ENCODE measurements at places on chromosomes 5 and 9. TPM values are rescaled to one million over a fixed set of nuclear protein-coding genes. Genes with fewer than 3 reads are reported as not detected.
A peak's percentile ranks its signal among the peaks of the same experiment; 100 is the strongest.

Gene NAIP
- total RNA-seq: 34.6 TPM

Gene SQSTM1
- total RNA-seq: 322 TPM

- no peaks in the 10 kb centered on the region for H3K4me1 ChIP-seq
- no peaks in the 10 kb centered on the region for H3K36me3 ChIP-seq
- H3K27ac ChIP-seq: no peak overlapping the region
- no peak for DNase-seq
These were observed 245.5 kb downstream of the SMARCA2 start for GRCh38 chr9:2260417-2261306.

DNA sequence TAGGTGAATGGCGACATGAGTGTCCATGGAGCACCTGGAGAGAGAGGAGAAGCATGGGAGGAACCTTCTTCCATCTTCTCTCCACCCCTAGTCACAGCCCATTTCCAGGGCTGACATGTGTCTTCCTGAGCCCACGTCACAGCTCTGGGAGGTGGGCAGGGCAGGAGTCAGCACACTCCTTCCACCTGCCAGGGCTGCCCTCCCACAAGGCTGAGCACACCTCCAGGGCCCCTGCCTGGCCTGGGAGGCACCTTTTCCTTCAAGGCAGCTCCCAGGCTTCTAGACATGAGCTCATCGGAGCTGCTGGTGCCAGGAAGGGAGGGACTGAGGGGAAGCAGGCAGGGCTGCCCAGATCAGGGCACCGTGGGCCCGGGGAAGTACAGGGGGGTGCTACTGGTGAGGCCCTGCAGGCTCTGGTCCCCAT is 13.6 kb upstream of the SYNPO start:
- no peaks in the 10 kb centered on the region for H3K27me3 ChIP-seq
- H3K4me3 ChIP-seq: no peak overlapping the region
- no peak for DNase-seq
- no peak overlapping the region for H3K27ac ChIP-seq
- no peaks in the 10 kb centered on the region for H3K36me3 ChIP-seq

DNA sequence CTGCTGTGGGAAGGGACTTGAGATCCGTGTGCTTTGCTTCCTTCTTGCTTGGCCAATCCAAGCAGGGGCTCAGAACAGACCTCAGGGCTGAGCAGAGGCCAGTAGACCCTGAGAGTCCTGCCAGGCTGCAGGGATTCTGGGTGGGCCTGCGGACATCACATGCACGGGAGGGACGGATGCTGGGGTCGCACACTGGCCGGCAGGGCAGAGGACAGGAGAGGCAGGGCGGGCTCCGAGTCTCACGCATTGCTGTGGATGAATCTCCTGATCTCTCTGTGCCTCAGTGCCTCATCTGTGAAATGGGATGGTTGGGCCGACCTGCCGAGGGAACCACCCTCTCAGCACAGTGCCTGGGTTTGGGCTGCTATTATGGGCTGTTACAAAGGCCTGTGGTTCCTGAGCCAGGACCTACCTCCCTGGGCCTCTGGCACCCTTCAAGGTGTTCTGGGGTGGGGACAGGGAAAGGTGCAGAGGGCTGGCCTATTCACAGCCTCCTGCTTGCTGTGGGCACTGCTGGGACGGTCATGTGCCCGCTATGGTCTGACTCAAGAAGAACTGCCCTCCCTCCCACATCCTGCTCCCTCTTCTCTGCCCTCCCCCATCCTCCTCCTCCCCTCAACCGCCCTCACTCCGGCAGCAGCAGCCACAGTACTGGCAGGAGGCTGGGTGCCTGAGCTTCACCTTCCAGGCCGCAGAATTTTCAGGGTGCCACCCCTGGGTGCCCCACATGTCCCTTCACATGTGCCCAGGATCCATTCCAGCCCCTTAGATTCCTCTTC is 43.3 kb downstream of the NCS1 start:
- no peak overlapping the region for H3K27ac ChIP-seq
- no peaks in the 10 kb centered on the region for H3K4me1 ChIP-seq
- no peak for DNase-seq

GRCh38 chr9:111276431-111277128 is 53.4 kb downstream of the OR2K2 start:
- H3K36me3 ChIP-seq: no peaks in the 10 kb centered on the region
- no peak for DNase-seq
- H3K27me3 ChIP-seq: no peaks in the 10 kb centered on the region
- H3K4me1 ChIP-seq: no peaks in the 10 kb centered on the region
- no peak overlapping the region for H3K27ac ChIP-seq

- no peak for DNase-seq
- H3K27ac ChIP-seq: no peak overlapping the region
- H3K36me3 ChIP-seq: no peaks in the 10 kb centered on the region
- no peaks in the 10 kb centered on the region for H3K4me1 ChIP-seq
- H3K27me3 ChIP-seq: no peaks in the 10 kb centered on the region
These were observed 298.0 kb upstream of the PTPRD start for GRCh38 chr9:10910779-10911178.

GRCh38 chr9:126956917-126957686 is 42.5 kb downstream of the RALGPS1 start:
- no peaks in the 10 kb centered on the region for H3K27me3 ChIP-seq
- no peak for DNase-seq
- H3K4me3 ChIP-seq: no peak overlapping the region
- H3K4me1 ChIP-seq: no peaks in the 10 kb centered on the region
- no peaks in the 10 kb centered on the region for H3K36me3 ChIP-seq
- no peak overlapping the region for H3K27ac ChIP-seq

DNA sequence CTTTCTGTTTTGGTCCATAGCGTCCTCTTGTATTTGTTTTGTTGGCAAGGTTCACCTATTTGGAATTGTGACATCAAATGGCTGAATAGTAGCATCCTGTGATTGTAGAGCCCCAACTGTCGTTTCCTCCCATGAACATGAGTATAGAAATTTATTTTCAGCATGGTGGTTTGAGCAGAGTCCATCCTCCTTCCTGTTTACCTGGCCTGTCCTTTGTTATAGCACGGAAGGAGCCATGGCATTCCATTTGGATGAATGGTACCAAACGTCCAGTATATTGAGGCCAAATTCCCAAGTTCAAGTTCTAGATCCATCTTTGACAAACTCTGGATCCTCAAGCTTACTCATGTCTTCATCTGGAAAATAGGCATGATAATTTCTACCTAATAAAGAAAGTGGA is 16.8 kb downstream of the RASGRF2 start:
- H3K27me3 ChIP-seq: no peaks in the 10 kb centered on the region
- H3K27ac ChIP-seq: no peak overlapping the region
- peaks cover 4% of the 10 kb centered on the region for H3K36me3 ChIP-seq

- H3K27me3 ChIP-seq: no peaks in the 10 kb centered on the region
- DNase-seq: no peak
- H3K4me3 ChIP-seq: no peak overlapping the region
These were observed 14.6 kb downstream of the SPATA9 start for GRCh38 chr5:95668216-95668615.

DNA sequence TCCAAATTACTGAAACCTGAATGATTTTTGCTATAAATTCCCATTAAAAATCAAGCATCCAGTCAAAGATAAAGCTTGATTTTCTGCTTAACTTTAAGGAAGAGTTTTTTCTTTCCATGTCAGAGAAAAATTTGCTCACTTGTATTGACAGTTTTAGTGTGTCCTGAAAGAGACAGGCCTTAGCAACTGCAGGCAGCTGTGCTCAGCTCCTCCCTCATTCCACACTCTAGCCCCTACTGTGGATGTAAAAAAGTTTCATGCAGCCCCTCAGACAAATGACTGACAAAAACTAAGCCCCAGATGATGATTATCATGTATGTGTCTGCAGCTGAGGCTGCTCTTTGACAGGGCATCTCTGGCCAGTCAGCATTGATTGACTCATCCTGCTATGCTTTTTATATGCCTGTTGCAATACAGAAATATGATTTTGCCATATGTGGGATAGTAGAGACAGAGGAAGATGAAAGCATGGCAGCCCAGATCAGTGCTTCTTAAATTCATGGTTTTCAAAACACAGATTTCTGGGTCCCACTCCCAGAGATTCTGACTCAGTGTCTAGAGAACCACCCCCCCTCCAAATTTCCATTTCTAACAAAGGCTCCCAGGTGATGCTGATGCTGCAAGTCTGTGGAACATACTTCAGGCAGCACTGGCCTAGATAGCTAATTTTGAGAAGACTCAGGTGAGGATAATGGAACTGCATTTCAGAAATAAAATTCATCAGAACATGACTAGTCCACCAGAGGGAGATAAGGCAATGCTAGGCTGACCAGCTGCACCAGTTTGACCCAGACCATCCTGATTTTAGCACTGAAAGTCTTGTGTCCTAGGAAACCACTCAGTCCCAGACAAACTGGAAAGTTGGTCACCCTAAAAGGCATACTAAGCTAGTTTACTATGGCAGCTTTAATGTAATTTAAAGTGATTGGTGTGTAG is 298.7 kb upstream of the KCNN2 start:
- no peak overlapping the region for H3K4me3 ChIP-seq
- no peaks in the 10 kb centered on the region for H3K27me3 ChIP-seq
- no peaks in the 10 kb centered on the region for H3K4me1 ChIP-seq
- H3K27ac ChIP-seq: no peak overlapping the region
- H3K36me3 ChIP-seq: no peaks in the 10 kb centered on the region

- peaks cover 21% of the 10 kb centered on the region for H3K4me1 ChIP-seq
- no peak overlapping the region for H3K27ac ChIP-seq
- peaks cover 25% of the 10 kb centered on the region for H3K36me3 ChIP-seq
- H3K27me3 ChIP-seq: no peaks in the 10 kb centered on the region
These were observed 1.3 kb downstream of the BBLN start for GRCh38 chr9:128161215-128161902.

- no peak for DNase-seq
- H3K27me3 ChIP-seq: no peaks in the 10 kb centered on the region
- no peaks in the 10 kb centered on the region for H3K4me1 ChIP-seq
These were observed 124.7 kb upstream of the IRX2 start for GRCh38 chr5:2876183-2876582.

DNA sequence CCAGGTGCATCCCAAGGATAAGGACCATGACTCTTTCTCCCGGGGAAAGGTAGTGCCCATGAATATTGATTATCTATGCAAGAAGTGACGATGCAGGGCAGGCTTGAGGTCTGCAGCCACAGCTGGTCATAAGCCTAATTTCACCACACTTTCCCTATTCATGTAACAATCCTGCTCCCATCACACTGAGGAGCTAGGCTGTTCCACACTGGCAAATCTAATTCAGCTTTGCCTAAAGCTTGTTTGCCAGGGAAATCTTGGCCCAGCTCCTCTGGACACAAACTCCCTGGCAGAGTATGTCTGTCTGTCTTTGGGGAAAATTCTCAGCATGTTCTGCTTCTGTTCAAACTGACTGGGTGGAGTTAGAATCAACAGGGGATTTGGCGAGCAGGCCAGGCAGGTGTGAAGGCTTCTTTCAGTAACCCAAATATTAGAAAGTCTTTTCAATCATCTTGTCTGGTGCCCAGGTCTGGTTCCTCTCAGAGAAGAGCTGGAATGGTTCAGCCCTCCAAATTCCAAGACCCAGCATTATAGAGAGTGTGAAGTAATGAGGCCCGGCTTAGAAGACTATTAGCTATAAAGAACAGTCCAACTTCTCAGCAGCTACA is 88.5 kb upstream of the SPDL1 start:
- no peaks in the 10 kb centered on the region for H3K4me1 ChIP-seq
- no peak for DNase-seq
- H3K36me3 ChIP-seq: no peaks in the 10 kb centered on the region
- H3K27me3 ChIP-seq: no peaks in the 10 kb centered on the region
- no peak overlapping the region for H3K4me3 ChIP-seq
- H3K27ac ChIP-seq: no peak overlapping the region

DNA sequence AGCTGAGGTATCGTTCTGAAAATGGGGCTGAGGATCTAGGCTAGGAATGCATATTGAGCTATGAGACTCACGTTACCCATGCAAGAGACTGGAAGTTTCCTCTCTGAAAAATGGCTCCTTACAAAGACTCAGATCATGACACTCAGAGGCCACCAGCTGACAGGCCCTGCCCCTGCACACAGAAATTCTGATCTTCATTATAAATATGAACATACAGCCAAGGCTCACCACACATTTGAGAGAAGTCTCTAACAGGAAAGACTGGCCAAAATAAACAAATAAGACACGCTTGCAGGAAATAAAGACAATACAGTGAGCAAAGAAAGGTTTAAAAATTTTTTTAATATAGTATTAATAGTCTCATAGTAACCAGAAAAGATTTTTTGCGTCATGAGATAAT is 365.9 kb downstream of the NFIB start:
- no peak for DNase-seq
- H3K4me1 ChIP-seq: no peaks in the 10 kb centered on the region
- no peak overlapping the region for H3K27ac ChIP-seq
- H3K4me3 ChIP-seq: no peak overlapping the region
- no peaks in the 10 kb centered on the region for H3K36me3 ChIP-seq

GRCh38 chr5:154524859-154525258 is 46.8 kb upstream of the HAND1 start:
- no peak overlapping the region for H3K4me3 ChIP-seq
- no peak overlapping the region for H3K27ac ChIP-seq
- H3K27me3 ChIP-seq: peaks cover 3% of the 10 kb centered on the region
- no peaks in the 10 kb centered on the region for H3K36me3 ChIP-seq
- DNase-seq: no peak

DNA sequence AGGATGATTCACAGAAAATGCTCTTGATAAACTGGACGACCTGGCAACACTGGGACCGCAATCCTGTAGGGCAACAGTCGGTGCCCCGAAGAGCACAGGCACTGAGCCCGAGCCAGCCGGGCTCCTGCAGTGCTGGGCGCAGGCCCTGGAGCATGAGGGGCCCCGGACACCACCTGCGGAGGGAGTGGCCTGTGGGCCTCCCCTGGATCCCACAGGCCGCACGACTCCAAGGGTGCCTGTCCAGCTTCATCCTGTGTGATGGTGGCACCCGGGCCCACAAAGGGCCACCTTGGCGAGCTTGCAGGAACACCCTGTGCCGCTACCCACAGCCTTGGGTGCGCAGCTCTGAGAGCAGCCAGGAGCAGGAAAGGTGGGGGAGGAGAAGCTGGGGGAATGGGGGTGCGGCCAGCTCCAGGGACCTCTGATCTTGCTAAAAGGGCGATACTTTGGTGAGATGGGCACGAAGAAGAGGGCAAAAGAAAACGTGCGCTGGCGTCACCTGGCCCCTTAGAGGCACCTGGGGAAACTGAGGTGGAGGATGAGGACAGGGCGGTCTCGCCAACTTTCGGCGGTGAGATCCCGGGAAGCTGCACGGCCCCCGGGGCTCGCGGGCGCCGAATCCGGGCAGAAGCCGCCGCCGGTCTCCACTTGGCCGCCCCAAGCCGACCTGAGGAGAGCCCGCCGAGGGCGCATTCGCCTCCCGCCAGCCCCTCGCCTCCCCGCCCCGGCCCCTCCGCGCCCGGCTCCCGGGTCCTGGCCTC is 722 bp downstream of the TBC1D9B start:
- H3K4me1 ChIP-seq: peaks cover 23% of the 10 kb centered on the region
- H3K4me3 ChIP-seq: peak overlapping the region; percentile 58
- H3K36me3 ChIP-seq: peaks cover 2% of the 10 kb centered on the region
- peak overlapping the region; percentile 41 for H3K27ac ChIP-seq

Gene CENPK
- 85.4 TPM for total RNA-seq

DNA sequence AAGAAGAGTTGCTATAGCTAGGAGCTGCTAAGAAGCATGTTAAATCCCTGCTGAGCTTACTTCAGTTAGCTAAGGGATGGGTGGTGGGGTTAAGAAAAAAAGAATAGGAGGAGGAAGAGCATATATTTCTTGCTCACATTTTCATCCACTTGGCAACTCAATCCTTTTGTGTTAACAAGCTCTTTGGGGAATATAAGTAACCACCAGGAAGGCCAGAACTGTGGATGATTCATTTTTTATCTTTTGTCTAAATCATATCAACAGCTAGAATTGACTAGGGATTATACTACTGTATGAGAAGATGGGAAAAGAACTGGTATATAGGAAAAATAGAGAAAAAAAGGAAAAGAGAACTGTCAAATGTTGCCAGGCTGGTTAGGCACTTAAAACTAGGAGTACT is 555.3 kb upstream of the ARRDC3 start:
- H3K36me3 ChIP-seq: no peaks in the 10 kb centered on the region
- H3K27me3 ChIP-seq: no peaks in the 10 kb centered on the region
- H3K4me3 ChIP-seq: no peak overlapping the region

Data from T-cell (primary cell).